ENCODE measurements at places on chromosomes 4 and X.

GRCh38 chr4:128305942-128306341 is 18.3 kb upstream of the PGRMC2 start:
- DNase-seq, result no peak

GRCh38 chr4:44256414-44256813 is 192.2 kb downstream of the KCTD8 start:
- DNase-seq, result no peak

DNA sequence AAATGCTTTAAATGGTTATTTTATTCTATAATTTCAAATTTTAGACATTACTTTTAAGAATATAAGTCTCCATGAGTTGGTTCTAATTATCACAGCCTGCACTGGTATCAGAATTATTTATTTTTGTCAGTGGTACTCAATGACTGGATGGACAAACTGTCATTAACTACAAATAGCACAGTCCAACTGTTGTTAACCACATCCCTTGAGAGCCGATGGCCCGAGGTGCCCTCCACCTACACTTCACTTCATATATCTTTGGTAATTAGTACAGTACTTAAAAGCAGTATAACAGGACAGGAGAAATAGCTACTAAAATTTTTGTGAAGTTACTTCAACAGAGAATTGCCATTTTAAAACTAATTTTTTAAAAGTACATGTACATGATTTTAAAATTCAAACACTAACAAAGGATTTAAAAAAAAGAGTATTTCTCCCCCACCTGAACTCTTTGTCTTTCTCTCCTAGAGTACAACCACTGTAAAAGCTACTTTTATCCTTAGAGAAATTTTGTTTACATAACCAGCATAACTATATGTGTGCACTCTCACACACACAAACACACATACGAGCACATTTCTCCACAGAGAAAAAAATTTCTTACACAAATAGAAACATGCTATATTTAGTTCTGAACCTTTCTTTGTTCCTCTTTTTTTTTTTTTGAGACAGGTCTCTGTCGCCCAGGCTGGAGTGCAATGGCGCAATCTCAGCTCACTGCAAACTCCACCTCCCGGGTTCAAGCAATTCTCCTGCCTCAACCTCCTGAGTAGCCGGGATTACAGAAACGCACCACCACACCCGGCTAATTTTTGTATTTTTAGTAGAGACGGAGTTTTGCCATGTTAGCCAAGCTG is 6.5 kb downstream of the TIFA start:
- DNase-seq, result no peak

DNA sequence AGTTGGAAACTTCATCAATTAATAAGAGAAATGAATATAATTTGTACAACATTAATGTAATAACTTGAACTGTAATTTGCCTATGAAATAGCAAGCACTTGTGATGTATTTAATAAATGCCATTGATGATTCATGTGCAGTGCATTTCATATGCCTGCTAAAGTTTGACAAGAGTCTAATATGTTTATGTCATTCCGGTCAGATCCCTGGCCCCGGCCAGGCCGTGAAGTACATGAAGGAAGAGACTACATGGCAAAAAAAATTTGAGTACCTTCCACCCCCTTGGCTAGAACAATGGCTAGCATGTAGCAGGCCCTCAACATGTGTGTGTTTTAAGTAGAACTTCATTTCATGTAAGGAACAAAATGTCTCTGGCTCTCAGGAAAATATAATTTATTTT is 161.3 kb downstream of the ATP10D start:
- DNase-seq, result no peak

DNA sequence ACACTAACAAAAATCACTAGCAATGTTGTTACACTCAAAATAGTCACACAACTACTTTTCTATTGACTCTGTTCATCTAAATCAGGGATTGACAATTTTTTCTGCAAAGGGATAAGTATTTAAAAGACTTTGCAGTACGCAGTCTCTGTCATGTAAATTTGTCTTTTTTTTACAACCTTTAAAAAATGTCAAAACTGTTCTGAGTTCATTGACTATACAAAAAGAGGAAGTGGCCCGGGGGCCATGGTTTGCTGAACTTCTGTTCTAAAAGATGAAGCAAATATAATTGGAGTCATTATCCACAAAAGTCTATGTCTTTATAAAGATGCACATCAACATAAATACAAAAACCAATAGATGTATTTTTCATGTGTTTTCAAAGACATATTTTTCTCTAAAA is 1310.3 kb downstream of the RPA4 start:
- DNase-seq, result no peak

DNA sequence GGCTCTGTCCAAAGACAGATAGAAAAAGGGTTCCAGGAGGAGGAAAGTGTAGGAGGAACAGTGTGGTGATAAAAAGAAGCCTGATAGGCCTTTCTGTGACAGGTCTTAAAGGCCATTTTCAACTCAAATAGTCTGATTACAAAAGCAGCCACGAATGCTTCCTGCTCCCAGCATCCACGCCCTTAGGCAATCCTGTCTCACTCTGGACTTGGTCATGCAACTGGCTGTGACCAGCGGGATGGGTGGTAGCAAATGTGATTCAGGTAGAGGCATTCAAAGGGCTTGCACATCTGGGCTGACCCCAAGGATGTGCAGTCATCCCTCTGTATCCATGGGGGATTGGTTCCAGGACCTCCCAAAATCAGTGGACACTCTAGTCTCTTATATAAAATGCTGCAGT is 14.4 kb upstream of the SEPSECS start:
- DNase-seq, result no peak

GRCh38 chr4:42596918-42597317 is 60.0 kb downstream of the ATP8A1 start:
- DNase-seq, result no peak

DNA sequence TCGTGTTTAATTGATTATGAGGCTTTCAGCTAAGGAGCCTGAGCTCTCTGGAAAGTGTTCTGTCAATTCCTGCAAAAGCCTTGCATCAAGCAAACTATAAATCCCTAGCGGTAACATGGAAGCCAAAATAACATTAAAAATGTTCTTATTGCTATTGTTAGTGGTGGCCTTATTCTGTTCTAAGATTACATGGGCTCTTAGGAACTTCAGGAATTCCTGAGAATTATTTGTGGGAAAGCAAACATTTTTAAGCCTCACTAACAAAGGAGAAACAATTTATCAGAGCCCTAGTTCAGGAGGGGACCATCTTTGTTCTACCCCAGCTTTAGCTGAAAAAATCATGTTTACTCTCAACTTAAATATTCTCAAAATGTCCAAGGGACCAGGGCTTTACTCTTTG is 119.6 kb downstream of the PAPSS1 start:
- DNase-seq, result no peak

GRCh38 chr4:25811374-25811690 is 51.5 kb downstream of the SEL1L3 start:
- DNase-seq, result no peak

DNA sequence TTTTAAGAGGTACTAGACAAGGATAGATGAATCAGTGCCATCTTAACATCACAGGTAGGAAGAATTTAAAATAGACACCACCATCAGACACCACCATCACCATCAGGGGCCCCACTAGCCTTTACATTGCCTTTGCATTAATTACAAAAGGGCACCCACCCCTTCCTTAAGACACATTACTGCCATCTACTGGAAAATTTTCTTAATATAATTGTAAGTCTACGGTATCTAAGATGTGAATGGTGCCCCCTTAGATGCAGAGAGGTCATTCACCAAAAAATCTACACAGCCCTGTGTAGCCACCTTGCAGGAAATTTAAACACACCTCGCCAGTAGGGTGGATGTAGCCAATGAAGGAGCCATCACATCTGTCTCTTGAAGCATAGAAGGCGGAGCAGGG is 184.1 kb downstream of the MID1IP1 start:
- DNase-seq, result peak; percentile 56

DNA sequence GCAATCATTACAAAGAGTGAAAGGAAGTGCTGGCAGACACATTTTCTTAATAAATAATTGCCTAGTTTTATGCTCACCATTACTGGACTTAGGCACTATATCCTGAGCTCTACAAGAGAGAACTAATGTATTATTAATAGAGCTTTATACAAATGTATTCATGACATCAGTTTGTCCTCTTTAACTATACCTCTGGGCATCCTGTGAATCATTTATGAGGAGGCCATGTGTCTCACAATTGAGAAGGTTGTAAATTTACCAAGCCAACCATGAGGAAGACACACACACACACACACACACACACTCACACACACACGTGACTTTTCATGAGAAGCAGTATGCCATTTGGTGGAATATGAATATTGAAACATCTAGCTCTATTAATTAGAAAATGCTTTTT is 728.2 kb downstream of the ARAP2 start:
- no peak for DNase-seq

- DNase-seq, result no peak
These were observed 50.2 kb downstream of the ITIH6 start for GRCh38 chrX:54747733-54748393.

DNA sequence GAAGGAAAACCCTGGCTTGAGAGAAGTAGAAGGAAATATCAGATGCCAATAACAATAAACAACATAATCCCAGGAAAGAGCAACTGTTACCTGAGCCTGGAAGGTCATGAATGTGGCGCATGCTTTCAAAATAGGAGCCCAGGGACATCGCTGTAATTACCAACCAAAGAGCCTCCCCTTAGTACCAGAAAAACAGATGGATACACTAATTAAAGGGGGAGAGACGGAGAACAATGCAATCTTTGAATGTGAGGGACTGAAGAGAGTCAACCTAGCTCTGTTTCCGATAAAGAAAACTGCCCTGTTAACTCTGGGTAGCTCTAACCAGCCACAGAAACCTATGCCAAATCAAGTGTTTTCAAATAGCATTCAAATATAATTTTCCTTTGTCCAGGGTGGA is 161.4 kb downstream of the ENOX2 start:
- peak; percentile 40 for DNase-seq

GRCh38 chr4:27819246-27819645 is 958.6 kb downstream of the STIM2 start:
- DNase-seq, result no peak

DNA sequence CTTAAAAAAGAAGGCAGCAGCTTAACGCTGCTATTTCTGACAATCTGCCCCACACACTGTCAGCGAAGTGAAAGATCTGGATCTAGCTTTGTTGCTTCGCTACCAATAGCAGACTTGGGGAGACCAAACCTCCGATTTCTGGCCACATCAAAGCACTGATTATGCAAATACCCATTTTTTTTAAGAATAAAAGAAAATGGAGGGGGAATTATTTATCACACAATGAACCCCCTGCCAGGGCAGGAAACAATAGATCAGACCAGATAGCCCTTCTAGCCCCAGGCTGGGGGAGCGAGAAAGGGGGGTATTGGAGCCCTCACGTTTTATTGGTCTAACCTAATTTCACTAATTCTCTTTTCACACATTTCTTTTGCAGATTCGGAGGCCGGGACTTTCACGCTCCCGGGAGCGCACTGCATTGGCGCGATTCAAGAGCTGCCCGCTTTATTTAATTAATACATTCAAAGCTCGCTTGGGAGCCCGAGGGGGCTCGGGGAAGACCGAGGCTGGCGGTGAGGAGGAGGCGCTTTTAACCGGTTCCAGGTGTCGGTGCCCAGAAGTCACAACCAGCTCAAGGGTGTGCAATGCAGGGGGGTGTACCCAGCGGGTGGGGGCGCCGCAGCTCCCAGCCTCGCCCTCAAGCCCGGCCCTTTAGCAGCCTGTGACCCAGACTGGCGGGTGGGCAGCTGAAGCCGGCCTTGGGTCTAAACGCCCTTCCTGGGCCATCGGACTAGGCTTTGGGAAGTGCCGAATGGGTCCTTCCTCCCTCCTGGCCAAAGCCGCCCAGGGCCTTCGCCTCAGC is 5.5 kb downstream of the NEUROG2 start:
- no peak for DNase-seq

DNA sequence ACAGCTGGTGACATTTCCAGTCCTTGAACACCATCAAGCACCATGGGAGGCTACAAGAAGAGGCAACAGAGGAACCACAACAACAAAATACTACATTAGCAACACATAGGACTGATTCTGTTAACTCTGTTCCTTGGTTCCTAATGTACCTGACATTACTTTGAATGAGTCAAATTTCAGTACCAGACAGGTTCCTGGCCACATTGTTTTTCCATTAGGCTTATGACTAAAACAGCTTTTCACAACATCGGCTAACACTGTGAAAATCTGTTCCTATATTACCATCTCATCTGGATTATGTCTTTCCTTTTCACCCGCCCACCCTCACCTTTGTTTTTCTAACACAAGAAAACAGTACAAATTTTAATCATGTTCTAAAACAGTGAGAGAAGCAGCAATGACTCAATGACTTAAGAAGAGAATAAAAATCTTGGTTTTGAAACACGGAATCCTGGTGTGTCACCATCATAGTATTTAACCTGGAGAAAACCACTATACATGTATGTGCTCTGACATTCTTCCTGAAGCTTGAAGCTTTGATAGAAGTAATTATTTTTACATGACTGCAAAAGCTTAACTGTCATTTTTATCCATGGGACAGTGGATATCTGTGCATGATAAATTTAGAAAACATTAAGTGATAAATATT is 143.9 kb downstream of the SCFD2 start:
- DNase-seq, result no peak

- DNase-seq, result no peak
These were observed 30.3 kb upstream of the TMSB15B start for GRCh38 chrX:103932133-103932532.

GRCh38 chr4:151129796-151130195 is 30.4 kb downstream of the RPS3A start:
- DNase-seq, result no peak

DNA sequence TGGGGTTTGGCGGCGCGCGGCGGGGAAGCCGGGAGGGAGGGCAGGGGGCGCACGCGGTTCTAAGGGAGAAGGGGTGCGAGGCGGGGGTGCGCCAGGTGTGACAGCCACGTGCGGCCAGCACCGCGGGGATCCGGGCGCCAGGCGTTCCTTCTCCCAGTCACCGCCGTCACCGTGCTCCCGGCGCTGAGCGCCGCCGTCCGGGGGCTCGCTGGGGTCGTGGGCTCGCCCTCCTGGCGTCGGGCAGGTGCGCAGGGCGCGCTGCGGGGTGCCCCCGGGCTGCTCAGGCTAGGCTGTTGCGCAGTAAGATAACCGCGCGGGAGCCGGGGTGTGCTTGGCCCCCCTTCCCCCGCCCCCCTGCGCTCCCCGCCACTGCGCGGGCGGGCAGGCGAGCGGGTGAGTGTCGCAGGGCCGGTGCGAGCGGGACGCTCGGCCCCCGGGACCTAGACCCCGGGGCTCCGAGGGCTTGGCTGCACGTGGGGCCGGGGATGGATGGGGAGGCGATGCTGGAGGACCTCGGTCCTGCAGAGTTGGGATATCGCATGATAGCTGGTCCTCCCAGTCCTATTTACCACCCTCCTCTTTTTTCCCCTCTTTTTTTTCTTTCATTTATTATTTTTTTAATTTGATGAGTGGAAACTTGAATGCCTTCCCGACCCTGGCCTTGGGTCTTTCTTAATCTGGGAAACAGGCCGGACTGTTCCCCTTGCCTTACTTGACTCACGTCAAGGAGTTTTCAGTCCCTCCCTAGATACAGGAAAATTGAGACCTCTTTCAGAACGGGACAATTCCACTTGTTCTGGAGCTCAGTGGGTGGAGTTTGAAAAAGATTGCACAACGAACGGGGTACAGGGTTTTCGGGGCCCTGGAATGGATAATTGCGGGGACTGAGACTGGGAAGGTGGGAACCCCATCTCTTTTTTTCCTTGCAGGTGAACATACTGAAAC is 797 bp downstream of the TXLNG start:
- no peak for DNase-seq

- DNase-seq, result no peak
These were observed 20.5 kb upstream of the STS start for GRCh38 chrX:7127056-7127455.

- DNase-seq, result no peak
These were observed 3.5 kb upstream of the EDNRA start for GRCh38 chr4:147477439-147477838.

Data from COLO829 (cell line).